ENCODE measurements at places on chromosomes 7 and 10.
A peak's percentile ranks its signal among the peaks of the same experiment; 100 is the strongest.

DNA sequence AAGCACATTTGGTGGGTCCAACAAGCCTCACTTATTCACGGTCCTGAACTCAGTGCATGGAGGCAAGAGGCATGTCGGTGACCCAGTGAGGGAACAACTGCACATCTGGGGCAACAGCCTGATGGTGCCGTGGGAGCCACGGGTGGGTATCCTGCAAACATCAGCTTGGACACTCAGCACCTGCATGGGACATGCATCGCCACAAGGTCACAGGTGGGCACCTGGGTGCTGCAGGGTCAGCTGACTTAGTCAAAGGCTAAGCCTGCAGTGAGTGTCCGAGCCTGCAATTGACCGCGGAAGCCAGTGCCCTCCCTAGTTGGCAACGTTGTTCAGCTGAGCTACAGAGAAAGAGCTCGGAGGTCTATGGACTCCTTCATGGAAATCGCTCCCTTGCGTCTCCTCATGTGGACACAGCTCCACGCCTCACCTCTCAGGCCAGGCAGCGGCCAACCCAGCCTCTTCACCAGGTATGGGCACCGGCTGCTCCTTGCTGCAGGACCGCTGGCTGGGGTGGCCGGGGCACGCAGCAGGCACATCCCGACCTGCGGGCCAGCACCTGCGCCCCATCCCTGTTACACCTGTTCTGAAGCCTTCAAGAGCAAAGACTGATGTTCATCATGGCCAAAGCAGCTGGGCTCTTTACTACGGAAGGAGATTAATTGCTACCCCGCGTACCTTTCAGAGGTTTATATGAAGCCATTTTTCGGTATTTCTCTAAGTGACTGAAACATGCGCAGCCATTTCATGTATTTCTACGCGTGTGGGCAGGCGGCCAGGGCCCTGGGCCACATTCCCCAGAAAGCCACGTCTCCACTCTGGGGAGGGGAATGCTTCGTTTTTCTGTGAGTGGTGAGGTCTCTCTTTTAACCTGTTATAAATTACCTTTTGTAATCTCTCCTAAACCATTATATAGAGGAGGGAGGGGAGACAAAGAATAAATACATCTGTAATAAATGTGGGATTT, 380.7 kb downstream of the DNAJB6 start:
- no peak overlapping the region for H3K4me3 ChIP-seq
- H3K36me3 ChIP-seq, result no peaks in the 10 kb centered on the region
- peaks cover 2% of the 10 kb centered on the region for H3K27me3 ChIP-seq
- H3K27ac ChIP-seq, result no peak overlapping the region
- no peaks in the 10 kb centered on the region for H3K4me1 ChIP-seq

DNA sequence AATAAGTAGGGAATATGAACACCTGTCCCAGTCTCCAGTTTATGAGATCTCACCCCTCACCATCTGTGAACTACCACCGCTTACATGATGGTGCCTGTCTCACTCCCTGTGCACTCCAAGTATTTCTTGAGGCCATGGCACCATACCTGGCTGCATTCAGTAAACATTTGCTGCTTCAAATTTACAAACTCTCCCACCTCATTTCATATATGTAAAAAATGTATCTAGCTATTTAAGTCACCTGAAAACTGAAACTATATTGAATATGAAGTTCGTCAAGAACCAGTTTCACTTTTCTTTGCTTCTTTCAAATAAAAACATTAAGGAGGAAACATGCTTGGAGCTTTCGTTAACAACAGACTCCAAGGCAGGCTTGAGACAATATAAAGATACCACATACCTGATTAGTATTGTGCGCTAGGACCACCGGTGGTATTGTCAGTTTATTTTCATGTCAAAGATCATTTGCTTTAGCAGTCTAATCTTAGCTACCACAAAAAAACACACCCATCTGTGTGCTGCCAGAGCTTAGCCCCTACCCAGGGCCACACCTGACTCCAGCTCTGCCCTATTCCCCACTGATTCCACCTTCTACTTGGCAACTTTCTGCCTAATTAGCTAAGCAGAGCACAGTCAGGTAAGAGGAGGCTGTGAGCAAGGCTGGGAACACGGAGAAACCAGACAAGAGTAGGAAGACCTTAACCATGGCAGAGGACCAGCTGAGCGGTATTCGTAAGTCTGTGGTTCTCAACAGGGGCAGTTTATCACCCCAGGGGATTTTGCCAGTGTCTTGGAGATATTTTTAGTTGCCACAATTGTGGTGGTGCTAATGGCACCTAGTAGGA, 92.0 kb downstream of the ZFAND4 start:
- H3K4me1 ChIP-seq, result no peaks in the 10 kb centered on the region
- DNase-seq, result no peak
- no peak overlapping the region for H3K27ac ChIP-seq
- H3K4me3 ChIP-seq, result no peak overlapping the region

GRCh38 chr10:31602541-31603234, 283.7 kb downstream of the ZEB1 start:
- no peaks in the 10 kb centered on the region for H3K27me3 ChIP-seq
- H3K27ac ChIP-seq, result peak overlapping the region; percentile 9
- peaks cover 6% of the 10 kb centered on the region for H3K4me1 ChIP-seq
- no peak for DNase-seq
- peak overlapping the region; percentile 73 for H3K4me3 ChIP-seq
- H3K36me3 ChIP-seq, result no peaks in the 10 kb centered on the region

- no peaks in the 10 kb centered on the region for H3K27me3 ChIP-seq
- H3K27ac ChIP-seq, result no peak overlapping the region
- DNase-seq, result no peak
- H3K36me3 ChIP-seq, result no peaks in the 10 kb centered on the region
Measured at GRCh38 chr10:76398043-76398710, 966.8 kb downstream of the LRMDA start.

- H3K27ac ChIP-seq, result no peak overlapping the region
- H3K27me3 ChIP-seq, result no peaks in the 10 kb centered on the region
- H3K4me1 ChIP-seq, result no peaks in the 10 kb centered on the region
- H3K36me3 ChIP-seq, result no peaks in the 10 kb centered on the region
- DNase-seq, result peak; percentile 45
- H3K4me3 ChIP-seq, result no peak overlapping the region
Measured at GRCh38 chr10:116995648-116996047, 9.3 kb downstream of the SHTN1 start.

- H3K27ac ChIP-seq, result no peak overlapping the region
- H3K4me1 ChIP-seq, result no peaks in the 10 kb centered on the region
- H3K36me3 ChIP-seq, result no peaks in the 10 kb centered on the region
- no peak overlapping the region for H3K4me3 ChIP-seq
Measured at GRCh38 chr10:124559372-124560132, 97.9 kb downstream of the LHPP start.

DNA sequence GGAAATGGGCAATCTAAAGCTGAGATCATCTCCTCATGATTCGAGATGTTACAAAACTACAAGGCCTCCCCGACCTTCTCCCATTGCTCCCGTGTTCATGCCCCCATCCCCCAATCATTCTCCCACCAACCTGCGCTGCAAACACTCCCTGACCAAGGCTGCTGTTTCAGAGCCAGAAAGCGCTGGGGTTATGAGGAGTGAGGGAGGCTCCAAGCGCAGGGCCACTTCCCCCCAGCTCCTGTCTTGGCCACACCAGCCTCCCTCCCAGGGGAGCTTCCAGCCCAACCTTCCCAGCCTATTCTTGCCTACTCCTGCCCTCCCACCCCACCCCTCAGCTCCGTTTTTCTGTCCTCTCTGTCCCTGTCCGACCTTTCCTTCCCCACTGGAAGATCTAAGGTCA, 14.7 kb upstream of the NODAL start:
- H3K27ac ChIP-seq, result no peak overlapping the region
- H3K36me3 ChIP-seq, result no peaks in the 10 kb centered on the region
- H3K4me1 ChIP-seq, result peaks cover 14% of the 10 kb centered on the region
- H3K27me3 ChIP-seq, result peaks cover 24% of the 10 kb centered on the region
- no peak overlapping the region for H3K4me3 ChIP-seq
- no peak for DNase-seq

DNA sequence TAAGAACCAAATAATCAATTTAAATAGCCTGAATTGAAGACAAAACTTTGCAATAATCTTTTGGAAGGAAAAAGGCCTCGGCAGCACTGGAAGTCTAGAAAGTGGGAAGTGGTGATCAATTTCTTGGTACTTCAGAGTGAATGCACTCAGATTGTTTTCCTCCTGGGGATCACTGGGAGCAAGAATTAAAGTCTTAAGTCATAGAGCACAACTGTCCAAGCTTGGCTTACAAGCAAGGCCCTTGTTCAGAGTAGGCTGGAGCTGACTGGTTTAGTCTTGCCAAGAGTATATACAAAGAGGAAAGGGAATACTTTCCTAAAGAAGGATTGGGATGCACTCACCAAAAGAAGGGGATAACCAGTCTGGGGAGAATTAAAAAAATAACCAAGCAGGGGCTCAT, 637.1 kb downstream of the CCSER2 start:
- no peaks in the 10 kb centered on the region for H3K27me3 ChIP-seq
- no peak overlapping the region for H3K4me3 ChIP-seq
- H3K27ac ChIP-seq, result no peak overlapping the region
- no peaks in the 10 kb centered on the region for H3K36me3 ChIP-seq
- no peaks in the 10 kb centered on the region for H3K4me1 ChIP-seq

GRCh38 chr7:81937091-81937490, 167.2 kb upstream of the HGF start:
- no peaks in the 10 kb centered on the region for H3K4me1 ChIP-seq
- H3K36me3 ChIP-seq, result no peaks in the 10 kb centered on the region
- H3K27ac ChIP-seq, result no peak overlapping the region
- H3K27me3 ChIP-seq, result no peaks in the 10 kb centered on the region
- no peak for DNase-seq

DNA sequence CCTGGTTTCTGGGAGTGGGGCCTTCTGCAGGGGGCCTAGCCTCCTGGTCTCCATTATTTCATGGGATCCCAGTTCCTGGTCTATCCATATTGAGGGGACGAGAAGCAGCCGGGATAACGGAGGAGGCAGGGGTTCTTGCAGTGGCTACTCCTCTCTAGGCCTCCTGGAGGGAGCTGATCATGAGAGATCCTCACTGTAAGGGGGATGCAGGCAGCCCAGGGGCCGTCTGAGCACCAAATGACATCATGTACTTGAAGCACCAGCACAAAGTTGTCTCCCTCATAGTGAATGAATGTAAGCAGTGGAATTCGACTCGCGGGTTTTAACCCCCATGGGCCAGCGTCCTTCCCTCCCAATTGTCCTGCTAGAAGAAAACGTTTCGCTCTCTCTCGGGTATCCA, 964 bp upstream of the ADCY1 start:
- no peaks in the 10 kb centered on the region for H3K36me3 ChIP-seq
- peaks cover 27% of the 10 kb centered on the region for H3K27me3 ChIP-seq
- peaks cover 13% of the 10 kb centered on the region for H3K4me1 ChIP-seq
- no peak overlapping the region for H3K4me3 ChIP-seq
- no peak for DNase-seq
- no peak overlapping the region for H3K27ac ChIP-seq

- no peaks in the 10 kb centered on the region for H3K36me3 ChIP-seq
- H3K27me3 ChIP-seq, result peaks cover 10% of the 10 kb centered on the region
- peak; percentile 36 for DNase-seq
- H3K27ac ChIP-seq, result no peak within 1 kb of the TSS
Measured at GRCh38 chr10:7666253-7667023, at the start of gene ITIH5. ITIH5 (minus strand) TSS chr10:7666966; CDS start chr10:7666892, 74 bp downstream.

DNA sequence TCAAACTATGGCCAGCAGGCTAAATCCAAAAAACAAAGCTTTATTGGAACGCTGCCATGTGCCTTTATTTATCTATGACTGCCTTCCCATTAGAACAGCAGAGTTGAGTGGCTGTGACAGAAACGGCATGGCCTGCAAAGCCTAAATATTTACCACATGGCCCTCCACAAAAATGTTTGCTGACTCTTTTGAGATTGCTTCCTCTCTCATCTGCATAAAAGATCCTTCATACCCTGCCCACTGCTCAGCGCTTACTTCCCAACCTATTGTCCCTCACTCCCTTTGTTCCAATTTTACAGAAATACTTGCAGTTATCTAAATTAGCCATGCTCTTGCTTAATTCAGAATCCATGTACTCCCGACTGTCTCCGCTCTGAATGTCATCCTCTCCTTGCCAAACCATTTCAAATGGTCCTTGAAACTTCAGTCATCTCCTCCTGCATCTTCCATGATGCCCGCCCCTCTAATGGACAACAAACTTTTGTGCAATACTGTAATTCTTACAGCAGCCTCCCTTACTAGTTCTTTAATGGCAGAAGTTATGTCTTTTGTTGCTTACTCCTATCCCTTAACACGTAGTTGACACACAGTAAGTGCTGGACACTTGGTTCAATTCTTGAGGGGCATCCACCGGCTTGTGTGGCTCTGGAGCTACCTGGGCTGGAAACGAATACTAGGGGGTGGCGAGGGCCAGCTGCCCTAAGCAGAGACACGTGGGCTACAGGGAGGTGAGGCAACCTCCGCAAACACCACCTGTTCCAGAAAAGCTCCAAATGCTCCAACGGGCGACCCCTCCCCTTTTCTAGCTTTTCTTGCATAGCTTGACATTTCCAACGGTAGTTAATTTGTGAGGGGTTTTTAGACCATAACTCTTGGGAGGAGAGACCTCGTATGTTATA, 832 bp downstream of the XRCC2 start:
- H3K4me3 ChIP-seq, result peak overlapping the region; percentile 84
- DNase-seq, result no peak
- H3K36me3 ChIP-seq, result peaks cover 3% of the 10 kb centered on the region
- peaks cover 3% of the 10 kb centered on the region for H3K4me1 ChIP-seq
- H3K27me3 ChIP-seq, result no peaks in the 10 kb centered on the region

- H3K4me3 ChIP-seq, result no peak overlapping the region
- no peaks in the 10 kb centered on the region for H3K4me1 ChIP-seq
- DNase-seq, result no peak
- H3K36me3 ChIP-seq, result no peaks in the 10 kb centered on the region
- H3K27ac ChIP-seq, result no peak overlapping the region
Measured at GRCh38 chr7:136134503-136134902, 157.3 kb upstream of the MTPN start.

GRCh38 chr7:117212969-117213877, 109.6 kb downstream of the WNT2 start:
- no peak overlapping the region for H3K27ac ChIP-seq
- no peaks in the 10 kb centered on the region for H3K27me3 ChIP-seq
- H3K36me3 ChIP-seq, result peaks cover 5% of the 10 kb centered on the region
- no peaks in the 10 kb centered on the region for H3K4me1 ChIP-seq
- DNase-seq, result peak; percentile 70
- H3K4me3 ChIP-seq, result no peak overlapping the region

DNA sequence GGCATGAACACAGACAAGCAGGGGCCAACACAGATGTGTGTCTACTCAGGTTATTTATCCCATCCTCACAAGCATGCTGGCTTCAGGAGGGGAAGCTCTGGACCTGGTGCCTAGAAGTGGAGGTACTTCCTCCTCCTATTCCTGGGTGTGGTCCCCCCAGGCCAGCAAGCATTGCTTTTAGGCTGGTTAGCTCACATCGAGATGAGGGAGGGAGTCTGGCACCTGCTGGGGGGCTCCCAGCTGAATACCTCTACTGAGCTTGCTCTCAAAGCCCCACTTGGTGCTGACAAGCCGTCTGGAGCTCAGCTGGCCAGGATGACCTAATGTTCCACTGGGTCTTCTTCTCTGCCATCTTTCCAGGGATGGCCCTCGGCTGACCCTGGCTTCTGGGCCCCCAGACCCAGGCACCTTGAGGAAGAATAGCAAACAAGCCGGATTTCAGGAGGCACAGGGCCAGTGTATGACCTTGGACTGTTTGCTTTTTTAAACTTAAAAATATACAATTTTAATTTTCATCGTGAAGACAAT, 26.8 kb downstream of the FAM241B start:
- H3K27ac ChIP-seq, result no peak overlapping the region
- H3K27me3 ChIP-seq, result no peaks in the 10 kb centered on the region
- no peak overlapping the region for H3K4me3 ChIP-seq
- H3K4me1 ChIP-seq, result no peaks in the 10 kb centered on the region
- DNase-seq, result no peak

All from trophoblast cell (in vitro differentiated cells and primary cell).